ENCODE measurements at places on chromosomes 1 and 21. TPM values are rescaled to one million over a fixed set of nuclear protein-coding genes. Genes with fewer than 3 reads are reported as not detected.
A peak's percentile ranks its signal among the peaks of the same experiment; 100 is the strongest.

DNA sequence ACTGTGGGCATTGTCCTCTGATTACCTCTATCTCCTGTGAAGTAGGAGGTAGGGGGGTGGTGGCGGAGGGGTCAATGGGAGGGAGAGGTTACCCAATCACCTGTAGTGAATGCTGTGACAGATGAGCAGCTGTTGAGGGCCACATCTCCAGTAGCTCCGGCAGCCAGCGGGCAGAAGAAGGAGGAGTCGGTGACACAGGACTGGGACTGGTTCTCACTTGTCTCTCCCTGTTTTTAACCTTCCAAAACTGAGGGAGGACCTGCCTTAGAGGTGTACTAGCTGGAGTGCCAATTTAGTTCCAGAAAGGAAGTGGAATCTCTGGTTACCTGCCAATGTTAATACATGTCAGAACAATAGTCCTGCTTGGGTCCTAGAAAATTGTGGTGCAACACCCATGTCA, 56.2 kb upstream of the ENAH start:
- DNase-seq, result peak; percentile 85

DNA sequence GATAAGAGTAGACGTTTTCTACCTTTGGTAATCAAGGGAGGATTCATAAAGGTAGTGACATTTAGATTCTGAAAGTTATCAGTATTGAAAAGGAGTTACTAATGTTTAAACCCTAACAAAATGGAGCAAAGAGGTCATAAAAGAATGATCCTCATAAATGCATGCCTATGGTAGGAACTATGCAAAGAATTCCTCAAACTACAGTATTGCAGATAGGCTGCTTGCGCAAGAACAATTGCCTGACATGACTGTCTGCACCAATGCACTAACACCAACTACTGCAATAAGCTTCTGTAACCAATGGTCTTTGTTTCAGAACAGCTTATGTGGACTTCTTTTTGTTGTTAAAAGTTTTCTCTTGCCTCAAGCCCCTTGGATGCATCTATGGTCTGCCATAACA, 597.3 kb upstream of the ADGRL4 start:
- DNase-seq, result no peak

DNA sequence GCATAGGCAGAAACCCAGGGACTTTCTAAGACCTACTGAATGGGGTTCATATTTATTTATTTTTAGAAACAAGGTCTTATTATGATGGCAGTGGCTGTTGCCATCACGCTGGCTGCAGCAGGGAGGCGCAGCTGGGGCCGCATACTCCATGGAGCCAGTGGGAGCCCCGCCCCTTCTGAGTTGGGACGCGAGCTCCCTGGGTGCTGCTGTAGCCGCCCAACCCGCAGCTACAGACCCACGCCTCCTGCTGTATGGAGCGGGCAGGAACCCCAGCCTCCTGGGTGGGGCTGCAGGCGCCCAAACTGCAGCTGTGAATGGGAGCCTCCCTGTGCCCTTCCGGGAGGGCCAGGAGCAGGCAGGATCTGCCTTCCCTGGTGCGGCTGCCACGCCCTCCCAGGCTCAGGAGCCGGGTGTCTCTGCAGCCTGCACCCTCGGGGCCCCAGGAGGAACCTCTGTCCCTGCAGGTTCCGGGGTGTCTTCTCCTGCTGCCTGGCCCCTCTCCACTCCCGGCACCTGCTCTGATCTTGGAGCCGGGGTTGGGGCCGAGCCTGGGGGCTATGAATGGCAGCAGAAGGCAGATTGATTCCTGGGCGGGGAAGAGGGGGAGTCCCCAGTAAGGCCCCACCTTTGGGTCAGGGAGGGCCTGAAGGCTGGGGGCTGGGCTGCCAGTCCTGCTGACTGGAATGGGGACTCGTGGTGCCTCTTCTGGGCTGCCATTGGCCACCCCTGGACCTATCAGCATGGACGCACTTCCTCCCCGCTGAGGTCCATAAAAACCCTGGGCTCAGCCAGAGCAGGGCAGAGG, 66.5 kb upstream of the LRRN2 start:
- DNase-seq, result no peak

GRCh38 chr1:119116725-119117124, 23.7 kb downstream of the WARS2 start:
- DNase-seq, result no peak

DNA sequence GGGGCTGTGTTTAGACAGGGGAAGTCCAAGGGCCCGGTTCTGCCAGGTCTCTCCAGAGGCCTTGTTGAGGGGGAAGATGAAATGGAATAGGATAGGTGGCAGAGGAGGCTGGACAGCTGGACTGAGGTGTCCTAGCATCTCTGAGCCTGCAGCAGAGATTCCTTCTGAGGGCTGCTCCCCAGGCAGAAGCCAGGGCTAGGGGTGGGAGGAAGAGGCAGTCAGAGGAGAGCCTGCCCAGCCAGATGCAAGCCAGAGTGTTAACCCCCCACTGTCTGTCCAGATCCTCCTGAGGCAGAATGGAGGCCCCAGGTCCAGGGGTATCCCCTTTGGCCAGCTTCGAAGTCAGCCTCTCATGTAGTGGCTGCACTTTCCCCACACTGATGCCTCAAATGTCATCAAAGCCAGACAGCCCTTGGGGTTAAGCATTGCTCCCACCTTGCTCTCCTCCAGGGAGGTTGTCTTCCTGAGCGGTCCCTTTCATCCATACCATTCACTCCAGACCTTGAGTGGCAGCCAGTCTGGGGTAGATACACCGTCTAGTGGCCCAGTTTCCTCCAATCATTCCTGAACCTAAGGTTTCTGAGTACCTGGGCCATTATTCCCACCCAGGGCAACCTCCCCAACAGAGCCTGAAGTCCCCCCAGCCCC, 1.7 kb downstream of the CSF1 start:
- DNase-seq, result no peak

GRCh38 chr1:198156111-198156744, 570 bp upstream of the NEK7 start:
- DNase-seq, result peak; percentile 50

- DNase-seq, result no peak
These were observed 24.7 kb downstream of the TENT5C start for GRCh38 chr1:117630423-117630998.

DNA sequence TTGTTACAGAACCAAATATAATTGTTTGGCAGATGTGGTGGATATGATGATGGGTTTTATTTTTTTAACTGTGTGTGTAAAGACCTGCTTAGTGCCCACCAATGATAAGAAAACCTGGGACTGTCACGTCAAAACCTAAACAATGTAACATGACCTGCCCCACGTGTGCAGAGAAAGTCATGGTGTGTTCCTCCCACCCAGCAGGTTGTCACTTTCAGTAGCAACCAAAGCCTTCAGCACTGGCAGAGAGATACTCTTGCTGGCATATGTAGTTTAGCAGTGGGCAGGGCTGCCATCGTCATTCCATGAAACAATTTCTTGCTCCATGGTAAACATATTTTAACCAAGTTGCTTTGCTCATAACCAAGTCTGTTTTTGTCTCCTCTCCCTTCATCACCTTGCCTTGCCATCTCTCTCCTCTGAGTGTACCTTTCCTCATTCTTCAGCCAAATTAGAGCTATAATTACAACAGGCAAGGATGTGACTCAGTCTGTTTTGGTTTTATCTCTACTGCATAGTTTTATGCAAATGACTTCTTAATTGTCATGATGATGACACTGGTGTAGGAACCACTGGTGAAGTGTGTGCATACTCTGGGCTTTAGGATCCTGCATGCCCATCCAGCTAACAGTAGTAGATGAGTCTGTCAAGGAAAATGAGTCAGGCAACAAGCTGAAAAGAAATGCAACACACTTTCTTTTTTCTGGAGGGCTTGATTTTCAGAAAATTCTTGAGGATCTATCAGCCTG, 150.3 kb downstream of the EDEM3 start:
- DNase-seq, result no peak

DNA sequence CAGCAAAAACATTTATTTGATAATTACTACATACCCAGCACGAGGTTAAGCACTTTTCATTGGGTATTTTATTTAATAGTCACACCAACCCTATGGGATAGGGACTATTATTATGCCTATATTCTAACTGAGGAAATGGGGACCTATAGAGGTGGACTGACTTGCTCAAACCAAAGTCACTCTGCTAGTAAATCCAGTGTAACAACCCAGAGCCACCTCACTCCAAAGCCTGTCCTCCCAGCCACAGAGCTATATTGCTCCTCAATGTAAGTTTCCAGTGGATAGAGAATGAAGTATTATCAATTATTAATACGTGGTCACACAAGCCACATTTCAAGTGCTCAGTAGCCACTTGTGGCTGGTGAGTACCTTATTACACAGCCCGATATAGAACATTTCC, 97.5 kb downstream of the RGS2 start:
- no peak for DNase-seq

GRCh38 chr1:38932571-38932970, 9.1 kb downstream of the RHBDL2 start:
- DNase-seq, result no peak

- DNase-seq, result no peak
These were observed 213.4 kb downstream of the DISC1 start for GRCh38 chr1:231839999-231840398.

DNA sequence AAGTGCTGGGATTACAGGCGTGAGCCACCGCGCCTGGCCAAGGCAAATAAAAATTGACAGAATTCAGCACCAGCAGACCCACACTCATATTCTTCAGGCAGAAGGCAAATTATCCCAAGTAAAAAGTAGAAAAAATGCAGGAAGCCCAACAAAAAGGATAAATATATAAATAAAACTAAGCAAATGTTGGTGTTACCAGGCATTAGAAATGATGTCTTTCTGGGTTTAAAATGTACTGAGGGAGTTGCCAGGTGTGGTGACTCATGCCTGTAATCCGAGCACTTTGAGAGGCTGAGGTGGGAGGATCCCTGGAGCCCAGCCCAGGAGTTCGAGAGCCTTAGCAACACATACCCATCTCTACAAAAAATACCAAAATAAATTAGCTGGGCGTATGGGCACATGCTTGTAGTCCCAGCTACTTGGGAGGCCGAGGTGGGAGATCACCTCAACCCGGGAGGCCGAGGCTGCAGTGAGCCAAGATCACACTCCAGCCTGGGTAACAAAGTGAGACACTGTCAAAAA, 6.3 kb downstream of the INTS11 start:
- peak; percentile 93 for DNase-seq

DNA sequence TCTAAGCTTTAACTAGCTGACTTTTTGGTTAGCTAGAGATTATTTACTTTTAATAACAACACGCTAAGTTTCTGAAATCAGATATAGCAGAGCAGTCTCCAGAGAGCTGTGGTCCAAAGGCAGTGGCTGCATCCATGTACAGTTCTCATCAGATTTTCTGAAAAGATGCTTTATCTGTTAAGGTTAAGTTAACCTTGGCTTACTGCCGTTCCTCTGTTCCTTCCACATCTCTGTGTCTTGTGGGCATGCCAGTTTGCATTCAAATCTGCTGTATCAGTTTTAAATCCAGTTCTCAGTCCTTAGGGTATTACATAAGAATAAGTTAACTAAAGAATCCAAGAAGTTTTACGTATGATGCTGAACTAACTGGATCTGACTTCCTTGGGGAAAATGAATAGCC, 46.8 kb downstream of the SPATA46 start:
- no peak for DNase-seq

DNA sequence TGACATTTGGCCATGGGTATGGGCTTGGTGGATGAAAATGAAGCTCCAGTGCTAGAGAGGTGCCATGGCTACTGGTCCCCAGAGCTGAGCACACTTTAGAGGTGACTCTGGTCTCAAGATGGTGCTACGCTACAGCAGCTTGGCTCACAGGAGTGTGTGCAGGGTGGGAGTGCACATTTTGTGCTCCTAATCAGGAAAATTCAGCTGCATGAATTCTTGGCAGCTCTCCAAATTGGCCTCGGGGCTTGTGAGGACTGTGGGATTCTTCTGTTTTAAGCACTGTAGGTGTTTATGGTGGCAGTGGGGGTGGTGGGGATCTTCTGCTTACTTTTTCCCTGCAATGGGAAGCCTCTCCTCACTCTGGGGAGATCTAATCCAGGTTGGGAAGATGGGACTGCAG, 17.3 kb upstream of the TIPRL start:
- no peak for DNase-seq

GRCh38 chr1:20032425-20032824, 37.6 kb upstream of the PLA2G5 start:
- no peak for DNase-seq

GRCh38 chr1:162178432-162178831, 108.9 kb downstream of the NOS1AP start:
- no peak for DNase-seq

GRCh38 chr1:244598611-244599010, 54.3 kb upstream of the DESI2 start:
- DNase-seq, result no peak

GRCh38 chr21:40335704-40336103, 468.5 kb downstream of the PCP4 start:
- no peak for DNase-seq

GRCh38 chr1:89945852-89946476, 48.9 kb upstream of the ZNF326 start:
- DNase-seq, result no peak

- peak; percentile 45 for DNase-seq
These were observed 21.0 kb downstream of the PCSK9 start for GRCh38 chr1:55060133-55060999.

DNA sequence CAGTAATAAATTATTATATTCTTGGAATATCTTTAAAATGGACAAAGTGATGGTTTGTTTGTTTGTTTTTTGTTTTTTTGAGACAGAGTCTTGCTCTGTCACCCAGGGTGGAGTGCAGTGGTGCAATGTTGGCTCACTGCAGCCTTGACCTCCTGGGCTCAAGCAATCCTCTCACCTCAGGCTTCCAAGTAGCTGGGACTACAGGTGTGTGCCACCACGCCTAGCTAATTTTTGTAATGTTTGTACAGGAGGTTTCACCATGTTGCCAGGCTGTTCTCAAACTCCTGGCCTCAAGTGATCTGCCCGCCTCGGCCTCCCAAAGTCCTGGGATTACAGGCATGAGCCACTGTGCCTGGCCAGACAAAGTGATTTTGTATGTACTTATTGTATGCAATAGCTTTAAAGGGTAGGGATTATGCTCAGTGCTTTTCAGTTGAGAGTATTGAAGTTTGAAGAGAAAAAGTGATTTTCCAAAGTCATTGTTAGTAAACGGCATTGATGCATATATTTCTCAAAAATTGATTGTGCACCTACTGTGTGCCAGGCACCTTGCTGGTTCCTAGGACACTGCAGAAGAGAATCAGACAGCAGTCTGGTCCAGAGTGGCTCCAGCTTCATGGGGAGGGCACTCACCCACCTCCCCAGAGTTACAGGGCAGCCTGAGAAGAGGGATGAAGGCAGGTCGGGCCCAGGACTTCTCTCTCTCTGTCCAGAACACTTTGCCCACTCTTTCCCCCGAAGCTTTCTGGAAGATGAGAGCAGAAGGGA, 34.2 kb upstream of the TTC22 start:
- DNase-seq, result peak; percentile 35

ABCA4 gene
- total RNA-seq, result 1.3 TPM

SELL gene
- total RNA-seq, result 2.0 TPM

GPR3 gene
- not detected for total RNA-seq

OR14K1 gene
- total RNA-seq, result 1.0 TPM

PIGR gene
- 0.16 TPM for total RNA-seq

KRTAP11-1 gene
- not detected for total RNA-seq

DISP1 gene
- total RNA-seq, result 10.5 TPM

MFAP2 gene
- total RNA-seq, result 40.2 TPM

REN gene
- total RNA-seq, result not detected

OR2L13 gene
- 0.33 TPM for total RNA-seq

SMCP gene
- not detected for total RNA-seq

SPRR1B gene
- not detected for total RNA-seq

All from breast epithelium (tissue), 4 donors.